ENCODE measurements at places on chromosomes 7 and 10.

DNA sequence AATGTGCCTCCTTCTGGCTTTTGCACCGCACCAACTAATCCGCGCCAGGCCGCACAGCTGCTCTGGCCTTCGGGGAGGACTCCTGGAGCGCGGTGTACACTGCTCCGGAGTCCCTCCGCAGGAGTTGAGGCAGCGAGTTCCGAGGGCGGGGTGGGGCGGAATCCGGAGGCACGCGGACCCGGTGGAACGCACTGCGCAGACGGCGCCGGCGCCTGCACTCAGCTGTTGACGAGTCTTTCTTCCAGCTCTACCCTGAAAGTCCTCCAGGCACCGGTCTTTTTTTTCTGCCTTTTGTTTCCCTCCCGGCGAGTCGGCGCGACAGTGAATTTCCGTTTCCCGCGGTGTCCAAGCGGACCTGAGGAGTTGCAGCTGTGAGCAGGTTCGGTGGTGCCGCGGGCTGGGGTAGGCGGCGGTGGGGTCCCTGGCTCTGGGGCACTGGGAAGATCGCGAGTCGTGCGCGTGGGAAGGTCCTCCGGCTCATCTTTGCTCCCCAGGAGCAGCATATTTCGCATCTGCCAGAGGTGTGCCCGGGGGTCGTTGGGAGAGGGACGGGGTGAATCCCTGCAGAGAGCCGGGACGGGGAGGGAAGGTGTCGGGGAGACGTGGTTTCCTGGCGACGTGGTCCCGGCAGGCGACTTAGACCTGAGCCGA is 44.1 kb downstream of the SFTPD start:
- DNase-seq, result peak; percentile 43

DNA sequence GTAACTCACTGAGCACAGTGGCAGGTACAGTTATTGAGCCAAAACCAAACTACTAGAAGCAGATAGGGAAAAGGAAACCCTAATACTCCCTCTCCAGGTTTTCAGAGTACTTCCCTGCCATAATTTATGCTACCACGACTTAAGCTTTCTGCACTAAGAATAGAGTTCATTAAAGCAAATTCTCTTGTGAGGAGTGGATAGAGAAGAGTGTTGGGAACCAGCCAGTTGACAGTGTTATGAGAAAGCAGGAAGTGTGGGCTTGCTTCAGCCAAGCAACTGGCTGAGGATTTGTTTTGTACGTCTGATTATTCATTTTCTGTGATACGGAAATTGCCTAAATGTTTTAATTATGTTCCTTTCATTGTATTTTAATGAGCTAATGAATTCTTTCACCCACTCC is 280.5 kb downstream of the KIF20B start:
- DNase-seq, result no peak

DNA sequence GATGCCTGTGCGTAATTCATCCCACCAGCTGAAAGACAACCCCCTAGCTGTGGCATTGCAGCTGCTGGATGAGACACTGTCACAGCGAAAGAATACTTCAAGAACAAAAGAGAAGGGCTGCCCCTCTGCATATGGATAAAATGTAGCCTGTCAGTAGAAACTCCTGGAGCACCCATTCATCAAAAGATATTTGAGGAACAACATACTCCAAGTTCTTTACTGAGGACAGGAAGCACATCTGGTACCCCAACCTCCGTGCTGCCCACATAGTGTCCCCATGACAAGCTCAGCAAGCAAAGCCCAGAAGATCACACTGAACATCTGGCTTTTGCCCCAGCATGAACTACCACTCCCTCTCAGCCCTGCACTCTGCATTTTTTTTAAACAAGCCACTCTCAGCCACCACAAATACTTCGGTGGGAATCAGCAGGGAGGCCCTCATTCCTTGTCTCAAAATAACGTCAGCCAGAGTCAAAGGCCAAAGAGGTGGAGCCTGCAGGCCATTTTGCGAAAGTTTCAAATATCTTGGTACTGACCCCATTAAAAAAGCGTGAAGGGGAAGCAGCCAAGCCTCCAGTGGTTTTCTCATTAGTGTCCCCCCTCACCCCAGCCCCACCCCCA is 1.7 kb downstream of the CREB3L2 start:
- DNase-seq, result no peak

- no peak for DNase-seq
Observed at GRCh38 chr10:132813001-132813401, 27.1 kb upstream of the NKX6-2 start.

GRCh38 chr7:26603631-26604030 is 260.8 kb downstream of the SKAP2 start:
- DNase-seq, result no peak

- no peak for DNase-seq
Observed at GRCh38 chr10:116209781-116210180, 63.2 kb downstream of the GFRA1 start.

DNA sequence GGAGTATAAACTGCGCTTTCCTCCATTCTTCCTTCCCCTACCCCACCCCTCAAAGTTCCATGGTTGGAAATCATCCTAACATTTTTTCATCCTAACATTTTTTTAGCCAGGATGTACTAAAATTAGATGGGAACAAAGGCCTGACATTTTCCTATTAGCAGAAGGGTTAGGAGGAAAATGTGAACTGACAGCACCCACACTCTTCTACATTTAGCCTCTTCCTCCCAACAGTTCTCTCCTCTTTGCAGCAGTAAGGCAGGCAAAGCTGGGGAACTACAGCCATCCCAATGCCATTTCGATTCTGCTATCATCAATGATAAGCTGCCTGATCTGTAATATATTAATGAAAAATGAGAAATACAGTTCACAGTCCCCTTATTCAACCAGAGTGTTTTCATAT is 11.4 kb upstream of the FAM53B start:
- no peak for DNase-seq

- peak; percentile 8 for DNase-seq
Observed at GRCh38 chr7:95549818-95550529, 46.3 kb downstream of the PDK4 start.

DNA sequence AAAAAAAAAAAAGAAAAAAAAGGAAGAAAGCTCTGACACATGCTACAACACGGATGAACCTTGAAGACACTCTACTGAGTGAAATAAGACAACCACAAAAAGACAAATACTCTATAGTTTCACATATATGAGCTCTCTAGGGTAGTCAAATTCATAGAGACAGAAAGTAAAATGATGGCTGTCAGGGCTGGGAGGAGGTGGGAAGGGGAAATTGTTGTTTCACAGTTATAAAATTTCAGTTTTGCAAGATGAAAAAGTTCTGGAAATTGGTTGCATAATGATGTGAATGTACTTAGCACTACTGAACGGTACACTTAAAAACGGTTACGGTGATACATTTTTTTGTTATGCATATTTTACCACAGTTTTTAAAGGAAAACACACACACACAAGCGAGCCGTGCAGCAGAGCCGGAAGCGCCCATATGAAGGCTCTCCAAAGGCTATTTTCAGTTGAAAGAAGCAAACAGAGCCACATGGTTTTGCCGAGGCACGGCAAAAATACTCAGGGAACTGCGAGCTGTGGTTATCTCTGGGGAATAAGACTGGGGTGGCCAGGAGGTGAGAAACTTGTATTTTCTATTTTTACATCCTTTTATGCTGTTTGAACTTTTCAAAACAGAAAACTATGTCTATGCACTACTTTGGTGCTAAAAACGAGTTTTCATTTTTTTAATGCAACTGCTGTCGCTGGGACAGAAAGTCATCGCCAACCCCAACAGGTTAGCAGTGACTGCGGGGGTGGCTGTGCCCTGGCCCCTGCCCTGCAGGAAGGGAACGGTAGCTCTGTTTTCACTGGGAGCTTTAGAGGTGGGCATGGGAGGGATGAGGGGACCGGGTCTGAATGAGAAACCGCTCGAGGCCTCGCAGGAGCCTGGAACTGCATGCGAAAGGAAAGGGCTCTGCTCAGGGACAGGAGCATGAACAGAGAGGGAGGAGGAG is 132.9 kb downstream of the OAT start:
- no peak for DNase-seq

GRCh38 chr10:1061930-1062774 is 6.0 kb downstream of the WDR37 start:
- no peak for DNase-seq

DNA sequence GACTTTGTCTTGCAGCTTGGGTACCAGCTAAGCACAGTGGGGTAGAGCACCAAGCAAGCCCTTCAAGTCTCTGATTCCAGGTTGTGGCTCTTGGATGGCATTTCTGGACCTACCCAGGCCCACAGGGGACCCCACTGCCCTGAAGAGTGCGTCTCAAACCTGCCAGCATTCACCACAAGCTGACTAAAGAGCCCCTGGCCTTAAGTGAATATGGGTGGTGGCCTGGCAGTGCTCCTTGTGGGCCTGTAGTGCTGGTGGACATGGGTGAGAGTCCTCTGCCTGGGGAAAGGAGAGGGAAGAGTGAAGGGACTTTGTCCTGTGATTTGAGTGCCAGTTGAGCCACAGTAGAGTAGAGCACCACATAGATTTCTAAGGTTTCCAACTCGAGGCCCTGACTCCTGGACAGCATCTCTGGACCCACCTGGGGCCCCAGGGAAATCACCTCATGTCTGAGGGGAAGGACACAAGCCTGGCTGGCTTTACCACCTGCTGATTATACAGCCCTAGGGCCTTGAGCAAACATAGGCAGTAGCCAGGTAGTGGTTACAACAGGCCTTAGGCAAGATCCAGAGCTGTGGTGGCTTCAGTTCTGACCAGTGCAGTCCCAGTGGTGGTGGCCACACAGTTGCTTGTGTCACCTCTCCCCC is 23.7 kb downstream of the GSDME start:
- no peak for DNase-seq

DNA sequence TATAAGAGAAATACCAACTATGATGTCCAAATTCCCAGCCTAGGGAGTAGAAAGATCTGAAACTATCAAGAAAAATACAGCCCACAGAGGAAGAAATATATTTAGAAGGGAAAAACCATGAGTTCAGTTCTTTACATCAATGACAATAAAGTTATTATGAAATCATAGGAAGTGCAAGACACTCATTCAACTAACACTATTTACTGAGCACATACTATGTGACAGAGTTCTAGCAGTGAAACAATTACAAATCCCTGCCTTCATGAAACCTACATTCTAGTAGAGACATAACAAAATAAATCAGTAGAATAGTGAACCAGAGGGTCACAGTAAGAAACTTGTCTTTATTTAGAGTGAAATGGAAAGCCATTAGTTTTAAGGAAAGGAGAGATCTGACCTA is 2.1 kb downstream of the NDUFA5 start:
- no peak for DNase-seq

DNA sequence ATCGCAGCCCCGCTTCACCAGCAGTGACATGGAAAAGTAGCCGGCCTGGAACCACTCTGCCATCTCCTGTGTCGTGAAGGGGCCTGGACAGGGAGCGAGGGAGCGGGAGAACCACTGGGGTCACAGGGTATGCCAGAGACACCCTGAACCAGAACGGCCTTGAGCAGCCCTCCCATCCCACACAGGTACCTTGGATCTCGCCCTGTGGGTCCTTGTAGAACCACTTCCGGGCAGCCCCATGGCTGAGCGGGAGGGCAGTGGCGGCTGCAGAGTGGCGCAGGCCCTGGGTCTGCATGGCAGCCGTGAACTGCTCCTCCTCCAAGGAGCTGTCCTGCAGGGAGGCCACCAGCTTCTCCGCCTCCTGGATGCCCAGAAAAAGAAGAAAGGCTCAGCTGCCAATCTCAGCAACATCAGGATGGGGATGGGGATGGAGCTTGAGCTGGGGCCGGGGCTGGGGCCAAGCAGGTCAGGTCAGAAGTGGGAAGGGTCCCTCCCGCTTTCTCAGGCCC is 9.5 kb downstream of the GIGYF1 start:
- DNase-seq, result no peak

GRCh38 chr10:101073631-101074030 is 11.8 kb downstream of the KAZALD1 start:
- no peak for DNase-seq

DNA sequence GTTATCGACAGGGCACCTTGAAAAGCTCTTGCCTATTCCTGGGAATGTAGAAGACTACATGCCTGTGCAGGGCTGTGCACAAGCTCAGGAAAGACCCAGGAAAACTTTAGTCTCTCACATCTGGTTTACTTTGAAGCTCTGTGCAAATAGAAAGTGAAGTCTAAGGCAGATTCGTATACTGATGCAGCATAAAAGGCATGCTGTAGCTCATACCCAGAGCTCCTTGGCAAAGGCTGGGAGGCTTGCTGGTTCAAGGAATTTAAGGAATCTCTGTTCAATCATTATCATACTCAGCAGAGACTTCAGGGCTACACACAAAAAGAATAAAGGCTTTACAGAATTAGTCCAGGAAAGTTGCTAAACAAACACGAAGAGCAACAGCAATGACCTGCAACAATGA is 192.0 kb downstream of the OTUD1 start:
- DNase-seq, result no peak

Data from GOT3 (cell line).